ENCODE measurements at places on chromosomes 12 and 14.

GRCh38 chr14:105938055-105938863 is 411.9 kb downstream of the TMEM121 start:
- DNase-seq, result no peak

DNA sequence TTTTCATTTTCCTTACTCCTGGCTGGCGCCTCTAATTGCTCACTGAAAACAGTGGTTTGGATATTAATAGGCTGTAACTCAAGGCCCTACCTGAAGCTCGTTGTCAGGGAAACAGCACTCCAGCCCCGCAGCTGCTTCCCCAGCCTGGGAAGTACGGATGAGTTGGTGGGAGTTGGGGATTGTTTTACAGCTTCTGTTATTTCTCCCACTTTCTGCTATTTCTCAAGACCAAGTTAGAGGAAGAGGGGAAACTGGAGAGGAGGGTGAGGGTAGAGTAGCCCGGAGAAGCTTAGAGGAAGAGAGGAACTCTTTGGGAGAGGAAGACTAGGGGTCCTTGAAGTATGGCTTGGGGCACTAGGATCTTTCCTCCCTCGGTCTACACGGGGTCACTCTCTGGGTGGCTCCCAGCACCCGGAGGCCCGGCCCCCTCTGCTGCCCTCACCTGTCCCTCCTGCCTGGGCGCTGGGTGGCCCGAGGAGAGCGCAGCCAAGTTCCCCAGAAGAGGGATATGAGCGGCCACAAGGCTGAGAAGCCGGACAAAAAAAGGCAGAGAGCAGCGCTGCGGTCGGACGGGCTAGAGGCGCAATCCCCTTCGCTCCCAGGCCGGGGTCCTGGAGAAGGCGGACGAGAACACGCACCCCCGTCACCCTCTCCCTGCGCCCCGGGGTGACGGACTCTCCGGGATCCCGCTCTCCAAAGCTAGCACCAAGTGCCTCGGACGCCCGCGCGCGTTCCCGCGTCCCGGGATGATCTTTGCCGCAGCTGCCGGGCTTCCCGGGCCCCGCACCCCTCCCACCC is 671 bp downstream of the SPTB start:
- no peak for DNase-seq

- no peak for DNase-seq
Observed at GRCh38 chr12:93167841-93168492, 209.8 kb upstream of the NUDT4 start.

- no peak for DNase-seq
Observed at GRCh38 chr14:36363704-36364103, 43.3 kb upstream of the MBIP start.

- no peak for DNase-seq
Observed at GRCh38 chr12:954741-955140, 5.2 kb upstream of the RAD52 start.

DNA sequence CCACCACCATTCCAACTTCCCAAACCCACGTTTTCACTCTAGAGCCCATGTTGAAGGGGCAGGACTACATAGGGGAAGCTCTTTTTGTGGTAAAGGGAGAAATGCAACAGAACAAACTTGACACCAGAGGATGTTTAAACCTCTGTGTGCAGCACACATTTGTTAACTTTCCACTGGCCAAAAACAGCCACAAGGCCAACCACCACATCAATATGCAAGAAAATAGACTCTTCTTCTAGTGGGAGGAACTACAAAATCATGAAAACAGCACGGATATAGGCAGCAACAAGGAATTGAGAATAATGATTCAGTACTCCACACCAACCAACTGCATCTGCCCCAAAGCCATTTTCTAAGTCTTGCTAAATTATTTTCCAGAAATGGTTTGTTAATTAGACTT is 66.3 kb upstream of the CEP83 start:
- DNase-seq, result no peak

- DNase-seq, result no peak
Observed at GRCh38 chr12:30694412-30695198, 1.1 kb downstream of the IPO8 start.

DNA sequence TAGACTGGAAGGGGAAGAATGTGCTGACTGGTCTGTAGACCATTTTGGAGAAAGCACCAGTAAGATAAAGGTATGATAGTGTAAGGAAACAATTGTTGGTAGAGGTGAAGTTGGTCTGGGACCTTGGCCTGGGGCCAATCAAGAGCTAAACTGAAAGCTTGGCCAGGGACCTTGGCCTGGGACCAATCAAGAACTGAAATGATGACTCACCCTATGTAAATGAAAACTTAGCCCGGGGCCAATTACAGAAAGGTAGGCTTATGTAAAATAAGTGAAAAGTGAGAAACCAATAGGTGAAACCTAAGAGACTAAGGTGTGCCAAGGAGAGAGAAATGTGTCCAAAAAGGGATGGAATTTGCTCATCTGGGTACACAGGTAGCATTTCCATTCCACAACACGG is 776.0 kb downstream of the C12orf50 start:
- no peak for DNase-seq

DNA sequence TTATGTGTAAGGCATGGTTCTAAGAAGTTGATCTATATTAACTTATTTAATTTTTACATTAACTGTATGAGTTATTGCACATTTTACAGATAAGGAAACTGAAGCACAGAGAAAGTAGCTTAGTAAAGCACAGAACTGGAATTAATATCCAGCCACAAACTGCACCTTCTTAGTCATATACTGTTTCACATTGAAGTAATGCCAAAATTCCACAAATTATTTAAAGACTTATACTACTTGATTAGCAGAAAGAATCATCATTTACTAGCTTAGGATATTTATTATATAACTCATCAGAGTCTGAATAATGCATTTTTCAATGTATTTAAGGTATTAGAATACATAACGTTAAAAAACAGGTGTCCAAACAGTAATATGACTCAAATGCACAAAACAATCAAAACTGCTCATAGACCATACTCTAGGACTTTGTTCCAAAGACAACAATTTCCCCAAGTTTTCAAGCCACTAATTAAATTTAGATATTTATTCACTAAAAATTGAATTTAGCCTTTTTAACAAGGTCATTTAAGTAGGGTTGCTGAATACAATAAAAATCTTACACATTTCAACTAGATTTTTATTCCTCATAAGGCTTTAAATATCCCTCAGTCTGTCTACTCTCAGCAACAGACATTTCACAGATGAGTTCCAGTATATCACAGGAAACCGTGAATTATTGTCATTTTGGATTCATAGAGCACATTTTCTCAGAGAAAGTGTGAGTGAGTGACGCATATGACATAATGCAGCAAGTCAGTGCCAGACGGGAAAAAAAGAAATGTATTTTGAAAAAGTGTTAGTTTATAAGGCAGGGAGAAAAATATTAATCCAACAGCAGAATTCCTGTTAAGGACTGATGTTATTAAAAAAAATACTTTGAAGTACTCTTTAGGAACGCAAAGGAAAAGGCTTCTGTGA is 782.5 kb downstream of the TMTC2 start:
- DNase-seq, result no peak

- no peak for DNase-seq
Observed at GRCh38 chr14:88421286-88421685, 35.8 kb downstream of the SPATA7 start.

All from CD4-positive, alpha-beta T cell treated with Interleukin-4 for 4 hours (primary cell).